Sigmoid colon (tissue), 7 donors: ENCODE measurements at places on chromosomes 2 and 18.

GRCh38 chr2:214547931-214548330, 137.1 kb downstream of the VWC2L start:
- DNase-seq, result no peak

DNA sequence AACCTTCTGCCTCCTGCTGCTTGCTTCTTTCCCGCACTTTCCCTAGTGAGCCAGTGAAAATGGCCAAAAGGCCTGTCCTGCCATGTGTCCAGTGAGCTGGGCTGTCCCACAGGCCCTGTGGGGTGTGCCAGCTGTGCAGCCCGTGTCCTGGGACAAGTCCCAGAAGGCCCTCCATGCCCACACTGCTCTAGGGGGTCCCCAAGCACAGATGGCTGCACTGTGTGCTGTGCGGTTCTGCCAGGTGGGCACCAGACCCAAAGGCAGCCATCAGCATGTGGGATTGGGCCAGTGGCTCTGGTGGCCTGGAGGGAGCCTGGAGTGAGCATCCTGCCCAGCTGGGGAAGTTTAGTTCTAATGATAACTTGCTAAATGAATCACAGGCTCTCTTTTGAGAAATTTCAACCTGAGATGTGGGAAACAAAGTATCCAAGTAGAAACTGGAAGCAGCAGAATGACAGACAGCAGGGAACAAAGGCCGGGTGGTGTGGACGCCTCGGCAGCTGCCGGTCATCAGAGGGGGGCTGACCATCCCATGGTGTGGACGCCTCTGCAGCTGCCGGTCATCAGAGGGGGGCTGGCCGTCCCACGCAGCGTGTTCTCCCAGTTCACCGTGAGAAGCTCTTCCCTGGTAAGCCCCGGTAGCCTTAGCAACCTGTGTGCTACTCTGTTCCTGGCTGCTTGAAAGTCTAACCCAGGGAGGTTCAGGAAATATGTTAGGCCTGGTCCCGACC, 9.9 kb upstream of the CNDP2 start:
- no peak for DNase-seq

DNA sequence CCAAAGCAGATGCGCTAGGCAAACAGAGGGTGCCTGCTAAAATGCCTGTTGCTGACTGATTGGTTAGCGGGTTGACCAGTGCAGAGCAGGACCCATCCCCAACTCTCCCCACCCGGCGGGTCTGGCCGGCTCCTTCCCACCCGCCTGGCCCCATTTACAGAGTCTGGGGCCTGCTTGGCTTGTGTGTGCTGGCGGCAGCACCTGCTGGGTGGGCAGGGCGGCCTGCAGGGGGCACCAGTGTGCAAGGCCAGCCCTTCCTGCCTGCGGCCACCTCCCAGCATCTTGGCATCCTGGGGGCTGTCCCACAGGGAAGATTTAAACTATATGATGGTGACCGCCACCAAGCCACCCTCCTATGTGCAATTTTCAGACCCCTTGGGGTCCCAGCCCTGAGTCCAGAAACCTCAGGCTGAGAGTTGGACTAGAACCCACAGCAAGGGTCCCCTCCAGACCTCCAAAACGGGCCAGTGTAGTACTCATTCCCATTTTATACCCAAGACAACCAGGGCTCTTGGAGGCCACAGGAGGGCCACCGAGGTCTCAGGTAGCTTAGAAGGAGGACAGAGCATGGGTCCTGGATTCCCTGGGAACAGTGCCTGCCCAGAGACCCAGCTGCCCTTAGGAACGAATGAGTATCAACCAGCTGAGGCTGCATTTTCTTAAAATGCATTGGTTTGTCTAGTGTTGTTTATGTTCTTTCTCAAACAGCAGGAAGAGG, 173.6 kb downstream of the SMAD7 start:
- peak; percentile 77 for DNase-seq

DNA sequence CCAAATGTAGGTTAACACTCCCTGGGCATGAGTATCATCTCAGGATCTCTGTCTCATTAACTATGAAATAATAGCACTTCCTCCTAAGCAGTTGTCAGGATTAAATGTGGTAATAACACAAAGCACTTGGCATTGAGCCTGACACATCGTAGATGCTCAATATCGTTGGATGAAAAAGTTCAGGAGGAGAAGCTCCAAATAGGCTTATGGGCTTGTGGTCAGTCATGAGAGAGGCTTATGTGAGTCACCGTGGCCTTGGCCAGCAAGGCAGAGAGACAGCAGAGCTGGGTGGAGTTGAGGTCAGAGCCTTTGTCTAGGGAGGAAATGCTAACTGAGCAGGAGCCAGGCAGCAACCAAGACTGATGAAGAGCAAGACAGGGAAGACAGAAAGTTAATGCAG, 68.3 kb upstream of the PPM1B start:
- DNase-seq, result peak; percentile 77

- DNase-seq, result no peak
Observed at GRCh38 chr2:241653210-241653750, 15.8 kb downstream of the ATG4B start.
